ENCODE measurements at places on chromosomes 1 and 21.

DNA sequence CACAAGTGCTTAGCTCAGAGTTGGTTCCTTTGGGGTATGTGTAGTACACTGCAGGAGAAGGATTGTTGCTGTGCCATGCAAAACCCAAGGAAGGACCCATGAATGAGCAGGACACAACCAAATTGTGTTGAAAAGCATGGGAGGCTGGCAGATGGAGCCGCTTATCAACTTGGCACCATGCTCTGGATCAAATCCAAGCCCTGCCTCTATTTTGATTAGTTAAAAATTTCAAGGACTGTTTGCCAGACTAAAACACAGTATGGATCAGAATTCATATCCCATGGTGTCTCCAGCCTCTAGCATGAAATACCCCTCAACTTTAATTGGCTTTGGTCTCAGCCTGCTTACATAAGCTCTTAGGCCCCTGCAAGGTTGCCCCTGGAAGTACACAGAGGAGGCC, 27.8 kb downstream of the CCDC185 start:
- no peak for DNase-seq

- no peak for DNase-seq
Observed at GRCh38 chr1:95353194-95353593, 119.2 kb downstream of the RWDD3 start.

- DNase-seq = peak; percentile 46
Observed at GRCh38 chr1:54409156-54410142, 3.3 kb upstream of the SSBP3 start.

- DNase-seq = no peak
Observed at GRCh38 chr1:236753516-236753915, 41.6 kb upstream of the MTR start.
